ENCODE measurements at places on chromosomes 7 and 10.

DNA sequence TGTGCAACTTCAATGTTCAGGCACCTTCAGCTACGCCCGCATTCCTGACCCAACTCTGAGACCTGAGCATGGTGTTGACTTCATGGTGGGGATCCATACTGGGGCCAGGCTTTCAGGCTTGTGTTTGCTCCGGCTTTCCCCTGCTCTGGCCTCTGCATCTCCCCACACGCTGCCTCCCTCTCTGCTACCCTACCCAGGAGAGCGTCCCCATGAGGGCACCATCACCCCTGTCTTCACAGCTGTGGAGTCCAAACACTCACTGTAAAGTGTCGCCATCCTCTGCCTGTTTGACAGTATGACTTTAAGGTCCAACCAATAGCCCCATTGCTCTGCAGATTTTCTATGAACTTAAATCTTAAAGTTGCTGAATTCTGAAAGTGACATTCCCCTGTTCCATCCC is 199.0 kb upstream of the GRB10 start:
- no peak for DNase-seq

DNA sequence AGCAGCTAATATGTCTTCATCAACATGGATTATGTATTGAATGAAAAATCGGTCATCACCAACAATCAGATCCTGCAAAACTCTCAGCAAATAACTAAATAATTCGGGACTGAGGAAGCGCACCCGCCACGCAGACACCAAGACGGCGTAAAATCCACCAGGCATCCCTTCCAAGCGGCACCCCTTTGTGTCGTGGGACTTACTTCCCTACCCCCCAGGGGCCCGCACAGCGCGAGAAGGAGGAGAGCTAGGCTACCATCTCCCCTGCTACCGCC is 721 bp downstream of the ARL3 start:
- no peak for DNase-seq

- DNase-seq = no peak
Observed at GRCh38 chr7:156017916-156018700, 205.8 kb upstream of the SHH start.

GRCh38 chr10:102559764-102560163 is 56.0 kb downstream of the SUFU start:
- DNase-seq = no peak

GRCh38 chr7:65927489-65928448 is 54.2 kb downstream of the GUSB start:
- DNase-seq = no peak

Data from stimulated activated naive CD4-positive, alpha-beta T cell (primary cell).